ENCODE measurements at places on chromosomes 6 and 20.

DNA sequence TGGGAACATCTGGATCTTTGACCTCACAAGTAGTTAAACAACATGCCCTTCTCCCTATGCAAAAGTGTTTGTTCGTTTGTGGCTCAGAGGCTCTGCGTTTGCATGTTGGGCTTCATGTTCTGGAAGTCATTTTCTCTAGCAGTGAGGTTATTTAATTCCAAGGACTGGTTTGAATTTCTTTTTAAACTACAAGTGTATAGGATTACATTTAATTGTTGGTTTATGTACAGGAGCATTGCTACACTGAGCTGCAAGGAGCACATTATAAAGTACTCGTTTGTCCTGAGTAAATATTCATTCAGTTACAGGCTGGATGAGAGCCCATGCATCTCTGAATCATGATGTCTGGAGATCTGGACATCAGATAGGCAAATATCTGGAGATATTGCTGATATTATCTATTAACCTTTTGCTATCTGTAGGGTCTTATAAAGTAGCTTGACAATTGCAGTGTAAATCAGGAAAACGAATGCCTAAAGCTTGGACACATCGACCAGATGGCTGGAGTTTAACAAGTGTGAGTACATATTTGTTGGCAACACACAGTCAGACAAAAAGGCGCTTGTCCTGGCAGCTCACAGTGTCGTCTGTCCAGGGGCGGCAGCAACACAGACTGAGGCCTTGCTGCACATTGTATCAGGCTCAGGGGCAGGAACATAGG, 84.6 kb downstream of the PDE7B start:
- no peak for DNase-seq

GRCh38 chr20:54600634-54601033, 125.2 kb downstream of the DOK5 start:
- DNase-seq = no peak

DNA sequence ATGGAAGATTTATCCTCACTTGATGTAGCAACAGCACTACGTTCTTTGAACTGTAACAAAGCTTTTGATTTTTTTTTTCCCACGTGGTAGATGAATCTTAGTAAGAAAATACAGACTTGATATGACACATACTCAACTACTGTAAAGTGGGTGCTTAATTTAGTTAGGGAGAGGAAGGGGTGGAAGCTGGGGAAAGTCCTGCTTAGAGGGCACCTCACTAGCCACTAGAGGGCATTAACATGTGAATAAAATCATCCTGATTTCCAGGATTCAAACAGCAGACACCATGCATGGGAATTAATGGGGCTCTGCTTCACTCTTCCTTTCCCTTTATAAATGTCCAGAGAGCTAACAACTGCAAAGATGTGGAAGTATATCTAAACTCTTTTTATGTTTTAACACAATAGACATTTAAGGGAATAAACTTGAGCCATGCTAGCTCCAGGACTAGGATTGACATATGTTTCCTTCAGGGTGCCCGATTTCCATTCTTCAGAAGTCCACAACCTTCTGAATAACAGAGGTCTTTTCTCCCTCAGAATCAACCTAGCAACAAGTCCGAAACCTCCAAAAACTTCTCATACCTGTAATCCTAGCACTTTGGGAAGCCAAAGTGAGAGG, 250.1 kb downstream of the ATXN1 start:
- DNase-seq = no peak

DNA sequence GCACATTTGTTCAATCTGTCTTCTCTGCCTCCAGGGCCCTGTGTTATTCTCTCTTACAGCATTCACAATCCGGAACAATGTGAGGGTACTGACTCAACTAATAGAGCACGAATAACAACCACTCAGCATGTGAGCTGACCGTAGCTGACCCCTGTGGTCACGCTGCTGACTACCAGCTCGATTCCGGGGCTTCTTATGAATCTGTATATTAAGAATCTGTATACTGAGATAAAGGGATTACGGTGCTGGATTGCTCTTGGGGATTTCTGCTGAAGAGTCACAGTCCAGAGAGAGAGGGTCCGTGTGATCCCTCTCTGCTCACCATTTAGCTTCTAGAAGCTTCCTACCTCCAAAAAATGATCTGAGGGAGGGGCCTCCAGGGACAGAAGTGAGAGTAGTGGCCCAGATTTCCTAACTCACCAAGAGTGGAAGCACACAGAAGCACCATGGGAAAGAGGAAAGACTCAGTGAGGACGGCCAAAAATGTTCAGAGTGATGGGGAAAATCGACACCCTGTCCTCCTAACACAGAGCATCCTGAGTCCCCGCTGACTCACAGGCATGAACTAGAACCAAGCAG, 156.2 kb downstream of the THBS2 start:
- no peak for DNase-seq

DNA sequence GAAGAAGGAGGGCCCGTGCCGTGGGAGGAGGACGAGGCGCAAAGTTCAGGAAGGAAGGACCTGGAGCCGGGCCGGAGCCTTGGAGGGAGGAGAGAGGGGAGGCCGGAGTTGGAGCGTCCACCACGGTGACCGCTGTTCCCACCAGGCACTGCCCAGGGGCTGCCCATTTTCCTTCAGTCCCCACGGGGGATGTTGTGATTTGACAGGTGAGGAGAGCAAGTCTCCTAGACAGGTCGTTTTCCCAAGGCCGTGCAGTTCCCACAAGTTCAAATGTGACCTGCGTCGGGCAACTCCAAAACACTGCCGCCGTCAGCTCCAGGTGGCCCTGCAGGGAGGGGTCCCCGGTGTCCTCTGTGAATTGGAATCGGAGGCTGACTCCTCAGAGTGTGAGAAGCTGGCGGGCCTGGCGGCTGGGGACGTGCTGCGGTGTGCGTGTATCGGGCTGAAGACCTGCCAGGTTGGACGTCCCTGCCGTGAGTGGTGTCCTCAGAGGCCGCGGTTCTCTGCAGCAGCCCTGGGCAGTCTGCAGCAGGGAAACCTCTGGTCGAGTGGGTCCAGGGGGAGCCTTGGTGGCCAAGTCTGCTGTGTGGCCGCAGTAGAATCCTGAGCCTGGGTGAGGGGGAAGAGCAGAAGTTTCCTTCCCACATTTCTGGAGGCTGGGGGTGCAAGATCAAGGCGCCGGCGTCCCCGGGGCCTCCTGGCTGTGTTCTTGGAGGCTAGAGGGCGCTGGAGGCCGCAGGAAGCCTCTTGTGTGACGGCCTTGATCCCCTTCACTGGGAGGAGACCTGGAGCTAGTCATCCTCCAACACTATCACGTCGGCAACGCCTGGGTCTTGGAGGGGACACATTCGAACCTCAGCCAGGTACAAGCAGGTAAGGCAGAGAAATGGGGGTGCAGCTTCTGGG, 115.1 kb upstream of the FRMD1 start:
- DNase-seq = no peak

DNA sequence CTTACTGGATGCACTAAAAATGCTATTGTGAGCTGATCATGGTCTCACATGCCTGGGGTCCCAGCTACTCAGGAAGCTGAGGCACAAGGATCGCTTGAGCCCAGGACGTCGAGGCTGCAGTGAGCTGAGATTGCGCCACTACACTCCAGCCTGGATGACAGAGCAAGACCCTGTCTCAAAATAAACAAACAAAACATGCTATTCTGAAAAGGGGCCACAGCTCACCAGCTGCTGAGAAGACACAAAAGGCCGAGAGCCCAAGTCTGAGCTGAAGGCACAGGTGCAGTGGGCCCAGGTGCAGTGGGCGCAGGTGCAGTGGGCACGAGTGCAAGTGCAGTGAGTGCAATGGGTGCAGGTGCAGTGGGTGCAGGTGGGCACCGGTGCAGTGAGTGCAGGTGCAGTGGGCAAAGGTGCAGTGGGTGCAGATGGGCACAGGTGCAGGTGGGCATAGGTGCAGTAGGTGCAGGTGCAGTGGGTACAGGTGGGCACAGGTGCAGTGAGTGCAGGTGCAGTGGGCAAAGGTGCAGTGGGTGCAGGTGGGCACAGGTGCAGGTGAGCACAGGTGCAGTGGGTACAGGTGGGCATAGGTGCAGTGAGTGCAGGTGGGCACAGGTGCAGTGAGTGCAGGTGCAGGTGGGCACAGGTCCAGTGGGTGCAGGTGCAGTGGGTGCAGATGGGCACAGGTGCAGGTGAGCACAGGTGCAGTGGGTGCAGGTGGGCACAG, 16.0 kb downstream of the ZBTB46 start:
- no peak for DNase-seq

GRCh38 chr6:144931172-144932035, 646.3 kb downstream of the UTRN start:
- no peak for DNase-seq

GRCh38 chr20:35451295-35451694, 4.1 kb upstream of the CEP250 start:
- no peak for DNase-seq

- DNase-seq = no peak
Measured at GRCh38 chr6:110353457-110354001, 4.6 kb downstream of the METTL24 start.

GRCh38 chr20:57445774-57446173, 54.6 kb downstream of the RBM38 start:
- no peak for DNase-seq

DNA sequence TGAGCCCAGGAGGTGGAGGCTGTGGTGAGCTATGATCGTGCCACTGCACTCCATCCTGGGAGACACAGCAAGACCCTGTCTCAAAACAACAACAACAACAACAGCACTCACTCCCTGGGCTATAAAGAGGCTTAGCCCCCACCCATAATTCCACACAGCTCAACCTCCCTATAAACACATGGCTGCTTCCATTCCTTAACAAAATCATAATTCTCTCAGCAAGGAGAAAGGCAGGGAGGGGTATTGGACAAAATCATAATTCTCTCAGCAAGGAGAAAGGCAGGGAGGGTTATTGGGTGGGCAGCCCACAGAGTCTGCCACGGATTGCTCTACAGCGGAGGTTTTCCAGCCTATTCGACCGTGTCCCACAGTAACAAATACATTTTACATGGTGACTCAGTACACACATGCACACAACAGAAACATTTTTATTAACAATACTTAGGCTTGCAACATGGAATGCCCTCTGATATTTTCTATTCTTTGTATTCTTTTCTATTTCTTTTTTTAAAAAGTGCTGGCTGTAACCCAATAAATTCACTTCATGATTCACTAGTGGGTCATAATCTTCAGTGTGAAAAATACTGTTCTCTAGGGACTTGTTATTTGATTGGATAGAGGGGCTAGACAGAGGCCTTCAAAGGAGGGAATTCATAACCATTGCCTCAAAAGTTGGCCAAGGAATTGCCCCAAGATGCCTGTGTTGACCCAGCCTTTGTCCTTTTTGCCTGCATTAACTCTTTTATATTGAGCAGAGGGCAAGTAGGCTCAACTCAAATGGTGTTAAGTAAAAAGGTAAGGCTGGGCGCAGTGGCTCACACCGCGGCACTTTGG, 50.6 kb upstream of the ZMYND8 start:
- DNase-seq = no peak

GRCh38 chr6:34697904-34698559, 1.5 kb upstream of the ILRUN start:
- DNase-seq = no peak

- DNase-seq = no peak
Measured at GRCh38 chr6:30260036-30260504, 46.9 kb upstream of the TRIM26 start.

DNA sequence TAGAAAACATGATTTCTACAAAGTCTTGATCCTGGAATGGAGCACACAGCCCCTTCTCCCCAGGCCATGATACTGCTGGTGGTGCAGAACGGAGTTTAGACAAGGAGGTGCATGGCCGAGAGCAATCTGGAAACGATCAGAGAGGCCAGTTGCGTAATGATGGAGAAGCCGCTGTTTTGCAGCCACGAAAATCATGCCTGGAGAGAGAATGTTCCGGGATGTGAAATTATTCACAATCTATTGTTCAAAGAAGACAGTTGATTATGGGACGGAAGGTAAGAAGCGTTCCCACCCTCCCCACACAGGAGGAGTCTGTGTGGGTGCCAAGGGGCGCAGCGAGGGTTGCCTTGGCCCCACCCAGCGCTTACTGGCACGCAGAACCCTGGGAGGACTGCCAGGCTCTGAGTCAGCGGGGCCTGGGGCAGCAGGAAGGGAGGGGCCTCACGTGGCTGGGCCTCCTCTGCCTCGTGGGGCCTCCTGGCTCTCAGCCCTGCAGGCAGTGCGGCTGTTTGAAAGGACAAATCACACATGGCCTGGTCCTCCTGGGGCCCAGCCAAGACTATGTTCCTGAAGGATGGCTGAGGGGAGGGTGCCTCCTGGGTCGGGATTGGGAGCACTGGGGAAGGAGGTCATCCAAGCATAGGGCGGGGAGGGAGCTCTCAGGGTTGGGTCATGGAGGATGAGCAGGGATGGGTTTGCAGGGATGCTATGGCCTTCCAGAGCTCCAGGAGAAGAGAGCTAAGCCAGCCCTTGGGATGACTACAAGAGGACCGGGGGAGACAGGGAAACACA, 8.7 kb upstream of the AP5S1 start:
- DNase-seq = peak; percentile 89

GRCh38 chr20:63740070-63740626, 572 bp downstream of the SLC2A4RG start:
- no peak for DNase-seq

DNA sequence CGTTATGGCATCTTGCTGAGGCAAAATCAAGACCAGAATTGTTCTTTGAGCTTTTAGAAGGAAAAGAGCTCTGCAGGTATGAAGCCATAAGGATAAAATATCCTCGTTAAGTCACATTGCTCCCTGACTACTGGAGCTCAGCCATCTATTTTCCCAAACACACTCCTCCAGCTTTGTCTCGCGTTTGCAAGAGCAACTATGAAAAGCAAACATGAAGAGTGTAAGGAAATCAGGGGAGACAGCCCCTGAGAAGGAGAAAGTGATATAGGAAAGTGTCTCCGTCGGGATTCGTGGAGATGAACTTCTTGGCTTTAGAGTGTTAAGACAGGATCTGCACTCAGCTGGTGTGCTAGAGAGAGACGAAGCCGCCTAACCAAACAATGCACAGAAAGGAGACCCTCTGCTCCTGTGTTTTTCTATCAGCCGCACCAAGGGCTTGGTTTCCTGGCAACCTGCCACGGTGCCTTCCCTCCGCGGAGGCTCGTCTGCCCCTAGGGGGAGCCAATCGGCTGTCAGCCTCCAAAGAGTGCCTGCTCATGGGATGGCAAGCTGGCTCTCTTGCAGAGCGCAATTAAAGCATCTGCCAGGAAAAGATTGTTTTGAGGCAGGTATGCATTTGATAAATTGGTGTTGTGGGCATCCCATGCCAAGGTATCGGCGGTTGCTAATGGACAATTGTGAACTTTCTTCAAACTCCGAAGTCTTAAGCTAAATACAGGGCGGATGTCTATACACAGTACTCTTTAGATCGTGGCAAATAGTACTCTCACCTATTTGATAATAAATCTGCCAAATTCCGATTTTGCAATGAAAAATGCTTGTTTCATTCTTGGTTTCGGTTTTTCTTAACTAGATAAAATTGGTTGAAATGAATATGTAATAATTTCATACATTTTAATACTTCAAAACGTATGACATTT, 603.2 kb downstream of the RNF144B start:
- DNase-seq = peak; percentile 5

GRCh38 chr6:156946370-156946936, 169.3 kb downstream of the ARID1B start:
- DNase-seq = no peak

GRCh38 chr6:42338744-42339222, 112.9 kb downstream of the TRERF1 start:
- DNase-seq = no peak

- peak; percentile 17 for DNase-seq
Measured at GRCh38 chr6:20056350-20056992, 155.8 kb downstream of the MBOAT1 start.

All from KG1 (cell line).